ENCODE measurements at places on chromosomes 4 and X.

DNA sequence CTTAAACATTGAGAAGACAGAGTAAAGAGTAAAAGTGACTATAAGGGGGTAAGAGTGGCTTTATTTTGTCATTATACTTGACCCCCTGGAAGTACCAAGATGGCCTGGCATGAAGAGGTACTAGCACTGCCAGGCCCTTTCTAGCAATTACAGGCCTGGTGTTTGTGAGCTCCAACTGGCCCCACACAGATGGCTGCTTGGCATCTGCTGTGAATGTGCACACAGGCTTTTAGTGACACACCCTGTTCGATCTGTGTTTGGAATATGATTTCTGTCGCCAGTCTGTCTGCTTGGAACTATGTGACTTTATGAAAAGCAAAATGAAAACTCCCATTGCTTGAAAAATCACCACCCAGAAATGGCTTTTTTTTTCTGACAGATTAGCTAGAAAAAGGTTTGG is 123.3 kb downstream of the CLCN4 start:
- no peak for DNase-seq

- no peak for DNase-seq
Measured at GRCh38 chr4:1490011-1490653, 83.9 kb upstream of the NKX1-1 start.

DNA sequence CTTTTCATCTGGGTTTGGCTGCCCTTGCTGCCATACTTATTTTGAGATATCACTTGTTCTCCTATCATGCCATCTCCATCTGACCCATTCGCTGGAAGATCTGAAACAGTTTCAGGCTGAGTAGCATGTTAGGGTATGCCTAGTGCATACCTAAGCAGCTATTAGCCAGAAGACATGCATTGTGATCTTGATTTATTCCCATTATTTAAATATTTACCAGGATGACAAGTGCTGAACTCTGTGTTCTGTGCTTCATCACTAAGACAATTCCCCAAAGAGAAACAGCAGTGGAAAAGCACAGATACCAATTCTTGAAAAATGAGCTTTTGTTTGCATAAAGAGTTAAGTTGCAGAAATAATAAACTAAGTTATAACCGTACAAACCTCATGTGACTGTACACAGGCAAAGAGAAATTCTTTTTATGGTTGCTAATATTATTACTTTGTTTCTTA is 271.0 kb upstream of the ARSJ start:
- DNase-seq, result no peak

GRCh38 chrX:113906168-113906567 is 677.7 kb upstream of the HTR2C start:
- DNase-seq, result no peak

GRCh38 chr4:185398618-185399017 is 2.0 kb downstream of the ANKRD37 start:
- no peak for DNase-seq

GRCh38 chr4:40956721-40957255 is 207.0 kb downstream of the NSUN7 start:
- DNase-seq, result no peak

GRCh38 chr4:3322059-3322550 is 29.3 kb downstream of the RGS12 start:
- DNase-seq, result no peak

DNA sequence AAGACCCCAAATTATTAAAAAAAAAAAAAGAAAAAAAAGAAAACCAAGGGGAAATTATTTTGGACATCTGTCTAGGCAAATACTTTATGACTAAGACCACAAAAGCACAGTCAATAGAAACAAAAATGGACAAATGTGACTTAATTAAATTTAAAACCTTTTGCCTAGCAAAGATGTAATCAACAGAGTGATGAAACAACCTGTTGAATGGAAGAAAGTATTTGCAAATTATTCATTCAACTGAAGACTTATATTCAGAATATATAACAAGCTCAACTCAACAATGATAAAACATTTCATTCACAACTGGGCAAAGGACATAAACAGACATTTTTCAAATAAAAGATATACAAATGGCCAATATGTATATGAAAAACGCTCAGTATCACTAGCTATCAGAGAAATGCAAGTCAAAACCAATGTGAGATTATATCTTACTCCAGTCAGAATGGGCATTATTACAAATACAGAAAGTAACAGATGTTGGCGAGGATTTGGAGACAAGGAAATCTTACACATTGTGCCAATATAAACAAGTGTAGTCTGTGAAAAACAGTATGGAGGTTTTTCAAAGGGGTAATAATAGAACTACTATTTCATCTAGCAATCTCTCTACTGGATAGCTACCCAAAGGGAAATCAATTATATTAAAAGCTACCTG is 67.1 kb downstream of the FAAH2 start:
- DNase-seq, result no peak

DNA sequence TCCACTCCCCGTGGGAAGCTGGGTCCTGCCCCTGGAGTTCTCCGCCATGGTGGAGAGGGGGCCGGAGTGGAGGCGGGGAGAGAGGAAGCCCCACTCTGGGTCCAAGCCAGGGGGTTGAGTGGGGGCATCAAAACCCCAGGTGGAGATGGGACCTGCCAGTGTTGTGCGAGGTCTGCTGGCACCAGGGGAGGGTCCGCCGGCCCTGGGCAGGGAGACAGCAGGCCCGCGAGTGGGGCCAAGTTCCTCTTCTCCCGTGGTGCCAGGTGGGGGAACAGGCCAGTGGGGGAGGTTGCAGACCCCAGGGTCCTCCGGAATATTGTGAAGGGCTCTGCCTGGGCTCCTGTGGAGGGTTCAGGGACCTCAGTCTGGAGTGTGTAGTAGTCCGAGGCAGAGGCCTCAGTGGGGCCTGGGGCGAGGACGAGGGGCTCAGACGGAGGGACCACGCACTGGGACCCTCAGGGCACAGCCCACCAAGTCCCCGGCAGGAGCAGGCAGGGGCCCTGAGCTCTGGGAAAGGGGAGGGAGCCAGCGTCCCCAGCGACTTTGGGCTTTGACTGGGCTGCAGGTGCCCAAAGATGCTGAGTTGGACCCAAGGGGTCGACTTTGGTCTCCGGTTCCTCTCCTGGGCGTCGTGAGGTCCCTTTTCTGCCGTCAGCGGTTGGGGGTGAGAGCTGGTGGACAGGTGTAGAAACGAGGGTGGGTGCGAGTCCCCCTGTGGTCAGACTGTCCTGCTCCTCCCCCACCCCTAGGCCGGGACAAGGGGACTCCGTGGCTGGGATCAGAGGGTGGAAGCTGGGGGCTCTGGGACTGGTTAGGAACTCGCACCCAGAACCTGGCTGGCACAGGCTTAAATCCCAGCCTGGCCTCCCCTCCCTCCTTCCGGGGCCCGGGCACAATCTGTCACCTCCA is 43.8 kb upstream of the NKX1-1 start:
- DNase-seq, result no peak

DNA sequence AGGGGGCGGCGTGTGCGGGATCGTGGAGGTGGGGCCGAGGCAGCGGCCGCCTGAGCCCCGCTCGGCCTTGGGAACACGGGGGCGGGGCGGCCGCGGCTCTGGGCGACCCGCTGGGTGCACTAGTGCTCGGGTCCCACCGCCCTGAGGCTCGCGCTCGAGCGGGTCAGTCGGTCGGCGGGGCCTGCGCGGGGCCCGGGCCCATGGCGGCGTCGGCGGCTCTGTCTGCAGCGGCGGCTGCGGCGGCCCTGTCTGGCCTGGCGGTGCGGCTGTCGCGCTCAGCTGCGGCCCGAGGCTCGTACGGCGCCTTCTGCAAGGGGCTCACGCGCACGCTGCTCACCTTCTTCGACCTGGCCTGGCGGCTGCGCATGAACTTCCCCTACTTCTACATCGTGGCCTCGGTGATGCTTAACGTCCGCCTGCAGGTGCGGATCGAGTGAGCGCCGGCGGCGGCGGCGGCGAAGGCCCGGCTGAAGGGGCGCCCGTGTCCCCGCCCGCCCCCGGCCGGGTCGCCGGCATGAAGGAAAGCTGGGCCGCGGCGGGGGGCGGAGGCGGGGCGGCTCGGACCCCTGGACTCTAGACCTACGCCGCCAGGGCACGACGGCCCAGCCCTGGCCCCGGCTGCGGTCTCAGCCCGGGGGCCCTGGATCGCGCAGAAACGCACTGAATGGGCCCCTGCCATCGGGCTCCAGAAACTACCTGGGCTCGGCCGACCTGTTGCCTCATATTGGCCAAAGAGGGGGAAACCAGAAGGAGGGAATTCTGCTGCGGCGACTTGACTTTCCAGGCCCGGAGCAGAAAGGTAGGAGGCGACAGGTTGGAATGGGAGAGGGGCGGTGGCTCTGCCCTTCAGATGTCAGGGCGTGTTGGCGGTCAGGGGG is at the start of gene SMIM10L2A:
TSS of gene SMIM10L2A (plus strand) at position 13 of the 878 bp plus-strand sequence. CDS start at position 201, 188 bp downstream.
- DNase-seq, result no peak

GRCh38 chrX:77446908-77447652 is at the start of gene FGF16:
TSS of gene FGF16 (plus strand) at chrX:77447389. CDS start at chrX:77447675, 286 bp downstream.
- no peak for DNase-seq

- no peak for DNase-seq
Measured at GRCh38 chr4:117796677-117797076, 237.6 kb upstream of the NDST3 start.

All from GM04504 (cell line).